Motor neuron (in vitro differentiated cells): ENCODE measurements at places on chromosomes 1 and 21.

DNA sequence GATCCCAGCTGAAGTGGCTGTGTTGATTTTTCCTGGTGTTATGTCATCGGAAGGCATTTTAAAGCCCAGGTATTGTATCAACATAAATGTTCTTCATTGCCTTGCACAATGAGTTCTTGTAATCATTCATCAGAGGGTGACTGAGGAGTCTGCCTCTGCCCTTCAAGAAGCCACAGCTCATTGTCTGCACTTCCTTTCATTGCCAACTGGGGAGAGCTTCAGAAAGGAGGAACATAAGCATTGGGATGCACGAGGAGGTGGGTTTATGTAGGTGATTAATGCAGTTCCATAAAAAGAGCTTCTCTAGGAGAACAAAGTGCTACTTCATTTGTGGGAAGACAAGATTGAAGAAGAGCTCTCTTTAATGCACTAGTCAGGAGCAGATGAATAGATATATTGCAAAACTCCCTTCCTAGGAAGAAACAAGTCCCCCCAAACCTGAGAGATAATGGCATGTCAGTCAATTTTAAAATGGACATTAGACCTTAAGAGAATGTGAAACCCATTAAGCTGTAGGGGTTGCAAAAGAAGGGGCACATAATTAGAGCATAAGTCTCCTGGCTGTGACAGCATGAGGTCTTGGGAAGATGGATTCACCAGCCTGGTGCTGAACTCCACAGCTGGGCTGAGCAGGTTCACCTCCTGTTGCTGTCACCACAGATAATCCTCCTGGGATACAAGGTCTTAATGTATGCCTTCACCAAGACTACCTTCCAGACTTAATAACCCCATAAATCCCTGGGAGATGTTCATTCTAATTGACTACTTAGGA lies 124.6 kb downstream of the BACH1 start:
- ATAC-seq: peak; percentile 92

GRCh38 chr1:213968146-213968825 lies 19.5 kb upstream of the PROX1 start:
- no peak for ATAC-seq

DNA sequence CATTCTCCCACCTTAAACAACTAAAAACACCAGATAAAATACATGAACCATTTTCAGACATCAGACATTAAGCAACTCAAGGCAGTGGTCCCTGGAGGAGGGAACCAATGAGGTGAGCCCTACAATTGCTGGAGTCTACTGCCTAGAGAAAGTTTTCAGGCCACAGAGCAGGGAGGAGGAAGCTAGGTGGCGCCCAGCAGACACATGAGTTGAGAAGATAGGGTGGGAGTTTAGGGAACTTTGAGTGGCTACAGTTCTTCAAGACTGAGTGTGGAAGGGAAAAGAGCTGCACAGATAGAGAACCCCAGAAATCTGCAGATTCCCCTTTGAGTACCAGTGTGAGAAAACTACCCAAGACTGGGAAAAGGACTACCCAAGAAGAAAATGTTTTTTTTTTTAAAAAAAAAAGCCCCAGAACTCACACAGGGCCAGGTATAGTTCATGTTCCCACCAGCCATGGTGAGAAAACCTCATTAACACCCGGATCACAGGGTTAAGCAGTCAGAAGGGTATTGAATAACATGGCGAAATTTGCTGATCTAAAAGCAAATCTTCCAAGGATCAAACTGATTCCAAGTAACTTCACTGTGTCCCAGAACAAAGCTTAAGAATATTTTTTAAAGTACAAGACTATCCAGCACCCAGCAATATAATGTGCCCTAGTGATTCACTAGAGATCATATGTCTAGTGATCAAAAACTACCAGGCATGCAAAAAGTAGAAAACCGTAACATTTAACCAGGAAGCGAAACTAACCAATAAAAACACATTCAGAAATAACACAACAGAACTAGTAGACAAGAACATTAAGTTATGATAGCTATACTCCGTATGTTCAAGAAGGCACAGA lies 12.0 kb downstream of the ALDH9A1 start:
- peak; percentile 23 for ATAC-seq

- ATAC-seq: no peak
These were observed 270.0 kb upstream of the BRINP3 start for GRCh38 chr1:190747704-190748103.

GRCh38 chr1:18805925-18806849 lies 53.3 kb downstream of the TAS1R2 start:
- ATAC-seq: no peak

DNA sequence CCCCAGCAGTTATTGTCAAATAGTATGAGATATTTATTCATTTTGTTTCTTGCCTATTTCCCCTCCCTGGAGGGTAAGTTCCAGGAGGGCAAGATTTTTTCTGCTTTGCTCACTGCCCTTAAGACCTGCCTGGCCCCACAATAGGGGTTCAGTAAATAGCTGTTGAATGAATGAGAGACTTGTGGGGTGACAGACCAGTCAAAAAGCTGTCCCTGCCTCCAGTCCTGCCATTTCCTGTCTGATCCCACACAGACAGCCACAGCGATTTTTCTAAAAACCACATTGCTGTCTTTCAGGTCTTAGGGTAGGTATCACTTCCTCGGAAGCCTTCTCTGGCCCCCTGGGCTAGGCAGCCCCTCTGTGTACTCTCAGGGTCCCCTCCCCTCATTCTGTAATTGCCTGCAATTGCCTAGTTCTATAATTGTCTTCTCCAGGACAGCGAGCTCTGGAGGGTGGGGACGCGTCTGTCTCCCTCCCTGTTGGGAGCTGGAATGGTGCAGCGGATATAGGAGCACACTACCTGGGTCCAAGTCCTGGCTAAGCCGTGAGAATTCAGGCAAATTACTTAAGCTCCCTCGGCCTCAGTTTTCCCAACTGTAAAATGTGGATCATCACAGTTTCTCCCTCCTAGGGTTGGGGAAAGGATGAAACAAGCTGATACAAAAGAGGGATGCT lies 1.8 kb upstream of the EXTL1 start:
- ATAC-seq: no peak

DNA sequence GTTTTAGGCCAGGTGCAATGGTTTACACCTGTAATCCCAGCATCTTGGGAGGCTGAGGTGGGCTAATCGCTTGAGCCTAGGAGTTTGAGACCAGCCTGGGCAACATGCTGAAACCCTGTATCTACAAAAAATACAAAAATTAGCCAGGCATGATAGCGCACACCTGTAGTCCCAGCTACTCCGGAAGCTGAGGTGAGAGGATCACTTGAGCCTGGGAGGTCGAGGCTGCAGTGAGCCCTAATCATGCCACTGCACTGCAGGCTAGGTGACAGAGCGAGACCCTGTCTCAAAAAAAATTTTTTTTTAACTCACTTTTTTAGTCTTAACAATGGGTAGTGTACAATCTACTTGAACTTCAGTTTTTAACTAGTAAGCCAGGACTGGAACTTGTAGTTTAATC lies 137.5 kb downstream of the HS2ST1 start:
- ATAC-seq: no peak
